ENCODE measurements at places on chromosomes 16 and 17.
A peak's percentile ranks its signal among the peaks of the same experiment; 100 is the strongest.

DNA sequence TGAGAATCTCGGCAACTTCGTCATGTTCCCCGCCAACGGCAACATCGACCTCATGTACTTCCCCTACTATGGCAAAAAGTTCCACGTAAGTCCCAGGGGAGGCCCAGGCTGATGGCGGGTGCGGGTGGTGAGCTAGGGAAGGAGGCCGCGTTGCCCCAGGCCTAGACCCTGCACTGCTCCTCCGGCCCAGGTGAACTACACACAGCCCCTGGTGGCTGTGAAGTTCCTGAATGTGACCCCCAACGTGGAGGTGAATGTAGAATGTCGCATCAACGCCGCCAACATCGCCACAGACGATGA, 4.8 kb downstream of the ATP1B2 start:
- no peak for DNase-seq

GRCh38 chr16:80912651-80913050, 94.0 kb downstream of the CMC2 start:
- no peak for DNase-seq

- DNase-seq: peak; percentile 87
Measured at GRCh38 chr16:88264641-88265285, 118.0 kb upstream of the ZNF469 start.

DNA sequence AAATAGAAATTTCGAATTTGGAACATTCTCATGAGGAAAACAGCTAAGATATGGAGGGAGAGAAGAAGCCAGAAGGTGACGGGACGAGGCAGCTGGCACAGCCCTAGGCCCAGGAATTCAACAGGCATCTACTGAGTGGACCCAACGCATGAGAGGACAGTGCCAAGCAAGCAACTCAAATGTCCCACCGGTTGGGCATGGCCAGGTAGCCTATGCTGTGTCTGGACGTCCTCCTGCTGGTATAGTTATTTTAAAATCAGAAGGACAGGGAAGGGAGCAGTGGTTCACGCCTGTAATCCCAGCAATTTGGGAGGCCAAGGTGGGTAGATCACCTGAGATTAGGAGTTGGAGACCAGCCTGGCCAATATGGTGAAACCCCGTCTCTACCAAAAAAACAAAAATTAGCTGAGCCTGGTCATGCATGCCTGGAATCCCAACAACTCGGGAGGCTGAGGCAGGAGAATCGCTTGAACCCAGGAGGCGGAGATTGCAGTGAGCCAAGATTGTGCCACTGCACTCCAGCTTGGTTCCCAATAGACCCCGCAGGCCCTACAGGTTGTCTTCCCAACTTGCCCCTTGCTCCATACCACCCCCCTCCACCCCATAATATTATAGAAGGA, 2.0 kb downstream of the GH1 start:
- DNase-seq: no peak

GRCh38 chr17:80596760-80597608, 52.3 kb downstream of the RPTOR start:
- DNase-seq: no peak

All from CD4-positive, alpha-beta T cell treated with Interleukin-1 beta for 1 hour (primary cell).